ENCODE measurements at places on chromosomes 4 and X.

- no peak for DNase-seq
Observed at GRCh38 chr4:2458546-2459491, 10.1 kb upstream of the RNF4 start.

- DNase-seq: no peak
Observed at GRCh38 chr4:172109466-172109865, 296.3 kb downstream of the GALNTL6 start.

DNA sequence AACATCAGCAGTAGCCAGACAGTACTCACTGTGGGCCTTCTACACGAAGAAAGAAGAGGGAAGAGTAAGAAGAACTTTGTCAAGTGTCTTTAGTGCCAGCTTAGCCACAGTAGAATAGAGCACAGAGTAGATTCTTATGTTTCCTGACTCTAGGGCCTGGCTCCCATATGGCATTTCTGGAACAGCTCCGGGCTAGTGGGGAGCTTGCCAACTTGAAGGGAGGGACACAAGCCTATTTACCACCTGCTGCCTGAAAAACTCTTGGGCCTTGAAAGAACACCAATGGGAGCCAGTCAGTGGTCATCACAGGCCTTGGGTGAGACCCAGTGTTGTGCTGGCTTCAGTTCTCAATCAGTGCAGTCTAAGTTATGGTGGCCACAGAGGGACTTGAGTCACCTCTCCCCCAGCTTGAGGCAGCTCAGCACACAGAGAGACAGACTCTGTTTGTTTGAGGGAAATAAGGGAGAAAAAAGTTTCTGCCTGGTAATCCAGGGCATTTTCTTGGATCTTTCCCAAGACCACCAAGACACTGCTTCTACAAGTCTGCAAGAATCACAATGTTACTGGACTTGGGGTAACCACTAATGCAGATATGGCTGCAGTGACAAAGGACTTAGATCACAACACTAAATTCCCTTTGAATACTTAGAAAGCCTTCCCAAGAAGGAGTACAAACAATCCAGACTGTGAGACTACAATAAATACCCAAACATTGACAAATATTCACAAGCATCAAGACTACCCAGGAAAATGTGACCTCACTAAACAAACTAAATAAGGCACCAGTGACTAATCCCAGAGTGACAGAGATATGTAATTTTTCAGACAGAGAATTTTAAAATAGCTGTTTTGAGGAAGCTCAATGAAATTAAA, 261.0 kb upstream of the NDST3 start:
- peak; percentile 47 for DNase-seq

DNA sequence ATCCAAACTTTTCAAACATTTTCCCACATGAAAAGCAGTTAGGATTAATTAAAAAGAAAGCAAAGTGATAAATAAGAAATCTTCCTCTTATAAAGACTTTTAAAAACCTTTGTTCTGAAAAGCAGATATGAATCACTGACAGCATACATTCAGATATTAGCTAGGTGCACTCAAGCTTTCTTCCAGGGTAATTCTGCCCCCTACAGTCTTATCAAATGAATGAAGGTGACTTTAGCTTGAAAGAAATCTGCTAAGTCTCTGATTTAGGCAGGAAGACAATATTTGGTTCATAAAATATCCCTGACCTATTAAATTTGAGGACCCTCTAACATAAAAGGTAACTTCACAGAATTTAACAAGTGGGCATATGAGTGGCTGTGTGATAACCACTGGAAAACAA, 209.1 kb upstream of the FAM47A start:
- DNase-seq: no peak

- peak; percentile 31 for DNase-seq
Observed at GRCh38 chr4:152643153-152644035, 36.4 kb downstream of the TMEM154 start.

GRCh38 chr4:18480928-18481327, 459.4 kb upstream of the LCORL start:
- DNase-seq: no peak

- no peak for DNase-seq
Observed at GRCh38 chrX:105758754-105759153, 63.6 kb upstream of the NRK start.

- DNase-seq: no peak
Observed at GRCh38 chr4:5465956-5466355, 242.4 kb downstream of the EVC2 start.

DNA sequence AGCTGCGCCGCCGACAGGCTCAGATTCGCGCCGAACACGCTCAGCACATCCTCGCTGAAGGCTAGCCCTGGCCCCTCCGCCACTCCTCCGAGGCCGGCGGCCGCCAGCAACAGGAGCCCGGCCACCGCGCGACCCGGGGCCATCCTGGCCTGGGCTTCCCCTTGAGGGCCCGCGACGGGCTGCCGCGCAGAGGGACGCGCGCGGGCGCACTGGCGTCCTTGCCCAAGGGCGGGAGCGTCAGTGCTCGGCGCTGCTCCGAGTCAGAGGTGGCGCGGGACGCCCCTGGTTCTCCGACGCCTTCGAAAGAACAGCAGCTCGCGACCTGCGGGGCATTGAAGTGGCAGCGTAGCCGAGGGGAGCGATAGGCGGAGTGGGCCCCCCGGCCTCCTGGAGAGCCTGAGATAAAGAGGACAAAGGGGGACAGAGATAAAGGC, 745 bp downstream of the SLC39A8 start:
- peak; percentile 64 for DNase-seq

DNA sequence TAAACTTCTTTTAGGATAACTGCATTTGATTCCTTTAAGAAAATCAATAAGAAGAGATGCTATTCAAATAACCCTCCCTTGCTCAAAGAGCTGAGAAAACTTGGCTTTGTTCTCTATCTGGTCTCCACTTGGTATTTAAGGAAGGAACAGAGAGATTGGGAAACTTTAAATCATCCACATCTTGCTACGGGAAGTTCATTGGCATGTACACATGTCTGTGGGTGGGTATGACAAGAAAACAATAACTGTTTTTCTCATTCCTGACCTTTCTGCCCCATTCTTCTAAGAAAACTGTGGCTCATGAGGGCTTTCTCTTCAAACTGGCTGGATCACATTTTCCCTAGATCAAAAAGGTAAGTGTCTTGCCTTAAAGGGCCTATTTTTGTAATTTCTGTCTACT, 6.0 kb downstream of the SEL1L3 start:
- no peak for DNase-seq

GRCh38 chr4:25767877-25768725, 94.7 kb downstream of the SEL1L3 start:
- DNase-seq: peak; percentile 42

- no peak for DNase-seq
Observed at GRCh38 chrX:70979136-70979762, 48.4 kb upstream of the SLC7A3 start.

DNA sequence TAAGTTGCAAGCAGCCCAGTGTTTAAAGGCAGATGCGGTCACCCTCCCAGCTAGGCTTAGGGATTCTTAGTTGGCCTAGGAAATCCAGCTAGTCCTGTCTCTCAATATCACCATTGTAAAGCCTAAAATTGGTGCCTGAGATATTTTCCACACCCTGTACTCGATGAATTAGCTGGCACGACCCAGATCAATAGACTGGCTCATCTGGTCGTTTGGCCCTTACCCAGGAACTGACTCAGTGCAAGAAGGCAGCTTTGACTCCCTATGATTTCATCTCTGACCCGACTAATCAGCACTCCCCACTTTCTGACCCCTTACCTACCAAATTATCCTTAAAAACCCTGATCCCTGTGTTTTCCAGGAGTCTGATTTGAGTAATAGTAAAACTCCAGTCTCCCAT, 384.9 kb upstream of the SLC7A11 start:
- DNase-seq: no peak

GRCh38 chrX:105701310-105702052, 120.9 kb upstream of the NRK start:
- no peak for DNase-seq

GRCh38 chr4:5471691-5472090, 236.7 kb downstream of the EVC2 start:
- DNase-seq: no peak

- no peak for DNase-seq
Observed at GRCh38 chrX:124249345-124249744, 83.1 kb upstream of the TEX13D start.

DNA sequence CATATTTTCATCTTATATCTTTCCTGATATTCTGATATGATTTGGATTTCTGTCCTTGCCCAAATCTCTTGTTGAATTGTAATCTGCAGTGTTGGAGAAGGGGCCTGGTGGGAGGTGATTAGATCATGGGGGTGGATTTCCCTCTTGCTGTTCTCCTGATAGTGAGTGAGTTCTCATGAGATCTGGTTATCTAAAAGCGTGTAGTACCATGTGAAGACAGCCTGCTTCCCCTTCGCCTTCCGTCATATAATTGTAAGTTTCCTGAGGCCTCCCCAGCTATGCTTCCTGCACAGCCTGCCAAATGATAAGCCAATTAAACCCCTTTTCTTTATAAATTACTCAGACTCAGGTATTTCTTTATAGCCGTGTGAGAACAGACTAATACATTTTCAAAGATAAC, 77.2 kb downstream of the ANKRD50 start:
- no peak for DNase-seq

DNA sequence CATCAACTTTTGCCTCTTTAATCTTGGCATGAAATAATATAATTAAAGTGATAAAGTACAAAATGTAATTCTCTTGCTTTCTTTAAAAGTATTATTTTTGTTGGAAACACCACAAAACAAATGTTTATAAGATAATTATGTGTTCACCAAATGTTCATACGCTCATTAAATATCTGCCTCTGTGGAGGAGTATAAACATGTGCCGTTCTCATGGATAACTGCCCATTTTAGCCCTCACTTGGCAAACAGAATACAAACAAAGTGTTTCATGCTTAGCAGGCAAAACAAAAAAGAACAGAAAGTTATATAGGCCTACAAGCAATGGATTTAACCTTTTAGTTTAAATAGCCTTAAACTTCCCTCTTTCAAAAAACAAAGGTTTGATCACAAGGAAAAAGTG, 800.5 kb upstream of the DIAPH2 start:
- DNase-seq: no peak

DNA sequence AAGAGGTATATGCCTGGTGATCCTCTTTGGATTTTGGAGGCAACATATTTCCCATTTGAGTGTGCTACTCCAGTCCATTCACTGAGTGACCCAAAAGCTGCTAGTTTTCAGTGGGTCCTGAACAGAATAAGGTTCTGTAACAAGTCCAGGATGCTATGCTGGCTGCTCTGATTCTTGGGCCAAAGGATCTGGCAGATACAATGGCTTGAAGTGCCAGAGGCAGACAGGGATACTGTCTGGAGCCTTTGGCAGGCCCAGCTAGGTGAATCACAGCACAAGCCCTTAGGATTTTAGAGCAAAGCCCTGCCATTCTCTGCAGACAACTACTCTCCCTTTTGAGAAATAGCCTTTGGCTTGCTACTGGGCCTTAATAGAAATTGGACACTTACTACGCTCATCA, 40.6 kb downstream of the DCHS2 start:
- DNase-seq: no peak

- peak; percentile 15 for DNase-seq
Observed at GRCh38 chr4:8904041-8904501, 32.4 kb upstream of the HMX1 start.

- DNase-seq: no peak
Observed at GRCh38 chr4:108205859-108206258, 37.1 kb upstream of the LEF1 start.

GRCh38 chr4:61245069-61245714, 45.1 kb downstream of the ADGRL3 start:
- no peak for DNase-seq

GRCh38 chr4:83062739-83063138, 27.8 kb downstream of the COPS4 start:
- no peak for DNase-seq

DNA sequence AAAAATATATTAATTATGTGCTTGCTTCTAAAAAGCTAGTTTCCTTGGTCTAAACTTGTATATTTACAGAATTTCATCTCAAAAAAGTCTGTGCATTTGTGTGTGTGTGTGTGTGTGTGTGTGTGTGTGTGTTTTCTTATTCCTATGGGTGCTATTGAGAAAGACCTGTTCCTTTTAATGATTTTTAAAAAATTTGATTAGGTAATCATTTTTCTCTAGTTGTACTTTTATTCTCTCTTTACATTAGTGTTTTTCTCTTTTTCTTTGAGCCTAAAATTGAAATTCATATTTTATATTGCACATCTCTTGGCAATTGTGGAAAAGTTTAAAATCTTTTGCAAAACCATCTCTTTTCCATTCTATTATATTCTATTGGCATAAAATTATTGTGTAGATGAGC, 690.4 kb upstream of the NDST4 start:
- no peak for DNase-seq

DNA sequence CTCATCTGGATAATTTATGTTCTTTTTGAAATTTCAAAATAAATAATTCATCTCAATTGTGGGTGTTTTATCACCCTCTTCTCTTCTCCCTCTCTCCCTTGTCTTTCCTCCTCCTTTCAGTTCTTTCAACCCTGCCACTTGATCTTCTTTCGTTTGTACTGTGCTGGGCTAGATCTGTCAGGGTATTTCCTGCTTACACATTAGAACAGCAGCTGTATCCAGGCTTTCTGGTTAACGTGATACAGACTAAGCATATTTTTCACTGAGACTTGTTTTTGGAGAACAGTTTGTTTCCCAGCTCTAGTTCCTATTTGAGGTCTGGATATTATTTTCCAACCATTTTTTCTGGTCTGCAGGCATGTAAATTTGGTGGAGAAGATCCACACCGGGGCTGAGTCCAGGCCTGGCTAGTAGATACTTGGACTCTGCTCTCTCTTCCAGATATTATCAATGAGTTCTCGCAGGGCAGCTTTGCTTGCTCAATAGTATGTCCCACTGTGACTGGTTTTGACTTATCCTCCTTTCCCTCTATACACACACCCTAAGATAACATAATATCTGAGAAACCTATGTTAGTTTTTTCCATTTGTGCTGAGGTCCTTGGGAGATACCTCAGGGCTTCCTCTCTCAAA, 1310.7 kb upstream of the TENM3 start:
- DNase-seq: no peak

- DNase-seq: no peak
Observed at GRCh38 chr4:107050525-107051135, 14.5 kb upstream of the DKK2 start.

DNA sequence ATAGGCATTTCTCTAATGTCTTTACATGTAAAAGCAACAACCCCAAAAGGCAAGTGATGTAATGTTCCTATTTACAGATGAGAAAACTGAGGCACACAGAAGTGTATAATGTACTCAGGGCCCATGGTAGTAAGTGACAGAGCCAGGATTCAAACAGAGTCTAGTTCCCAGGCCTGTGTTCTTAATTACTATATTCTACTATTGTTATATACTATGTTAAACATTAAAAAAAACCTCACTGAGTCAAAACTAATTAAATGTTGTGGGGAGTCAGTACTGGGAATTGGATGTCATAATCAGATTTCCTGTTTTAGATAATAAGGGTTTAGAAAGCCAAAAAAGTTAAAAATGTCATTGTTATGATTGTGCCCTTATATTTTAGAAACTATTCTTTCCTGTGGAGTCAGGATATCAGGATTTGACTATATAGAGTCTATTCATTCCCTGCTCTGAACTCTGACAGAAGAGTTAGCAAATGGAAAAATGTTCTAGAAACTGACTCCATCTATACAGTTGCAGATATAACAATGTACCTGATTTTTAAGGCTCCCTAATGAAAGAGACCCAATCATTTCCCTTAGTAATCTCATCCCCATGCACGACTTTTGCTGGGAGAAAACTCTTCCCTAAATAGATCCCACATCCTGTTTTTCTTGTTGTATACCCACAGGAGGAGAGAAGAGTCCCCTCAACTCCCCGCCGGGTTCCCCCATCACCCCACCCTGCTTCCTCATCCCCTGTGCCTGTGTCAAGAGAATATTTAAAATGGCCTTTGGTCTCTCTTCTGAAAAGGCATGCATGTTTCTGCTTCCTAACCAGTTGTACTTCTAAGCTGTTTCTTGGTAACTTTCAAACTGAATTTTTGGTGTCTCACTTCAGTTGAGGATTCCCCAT, 69.7 kb downstream of the REELD1 start:
- no peak for DNase-seq

- DNase-seq: no peak
Observed at GRCh38 chr4:124854968-124855367, 142.4 kb upstream of the ANKRD50 start.

All from mucosa of descending colon (tissue), 3 donors.